Stimulated activated CD4-positive, alpha-beta T cell treated with anti-CD3 and anti-CD28 coated beads, Interleukin-4, amount 100 ng/mL, for 24 hours (primary cell): ENCODE measurements at places on chromosomes 13 and 19.
A peak's percentile ranks its signal among the peaks of the same experiment; 100 is the strongest.

GRCh38 chr19:54435551-54436016, 13.4 kb upstream of the LENG8 start:
- DNase-seq: no peak

- DNase-seq: no peak
Measured at GRCh38 chr13:105904034-105904742, 631.3 kb downstream of the EFNB2 start.

- no peak for DNase-seq
Measured at GRCh38 chr13:51152701-51153100, 41.6 kb upstream of the C13orf42 start.

- no peak for DNase-seq
Measured at GRCh38 chr19:47370045-47370611, 21.0 kb downstream of the DHX34 start.

- DNase-seq: no peak
Measured at GRCh38 chr19:33350538-33351309, 22.8 kb upstream of the CEBPG start.

DNA sequence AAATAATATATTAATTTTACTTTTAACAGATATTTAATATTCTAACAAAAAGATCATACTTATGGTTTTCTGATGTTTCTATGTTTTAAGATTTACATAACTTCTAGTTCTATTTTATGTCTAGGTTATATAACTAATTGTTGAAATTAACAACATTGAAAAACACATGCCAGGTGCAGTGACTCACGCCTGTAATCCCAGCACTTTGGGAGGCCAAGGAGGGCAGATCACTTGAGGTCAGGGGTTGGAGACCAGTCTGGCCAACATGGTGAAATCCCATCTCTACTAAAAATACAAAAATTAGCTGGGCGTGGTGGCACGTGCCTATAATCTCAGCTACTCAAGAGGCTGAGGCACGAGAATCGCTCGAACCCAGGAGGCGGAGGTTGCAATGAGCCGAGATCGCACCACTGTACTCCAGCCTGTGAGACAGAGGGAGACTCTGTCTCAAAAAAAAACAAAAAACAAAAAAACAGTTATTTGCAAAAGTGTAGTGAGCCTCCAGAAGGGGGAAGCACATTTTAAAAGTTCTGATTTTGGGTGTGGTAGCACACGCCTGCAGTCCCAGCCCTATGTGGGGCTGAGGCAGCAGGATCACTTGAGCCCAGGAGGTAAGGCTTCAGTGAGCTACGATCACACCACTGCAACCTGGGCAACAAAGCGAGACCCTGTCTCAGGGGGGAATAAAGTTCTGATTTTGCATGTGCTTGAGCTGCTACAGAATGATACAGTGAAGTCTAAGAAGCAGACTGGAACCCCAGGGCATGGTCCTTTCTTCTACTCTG, 18.7 kb downstream of the MIPEP start:
- DNase-seq: no peak

GRCh38 chr13:80572923-80573316, 232.0 kb upstream of the SPRY2 start:
- DNase-seq: no peak

GRCh38 chr19:10427169-10427568, 6.8 kb downstream of the PDE4A start:
- DNase-seq: no peak

DNA sequence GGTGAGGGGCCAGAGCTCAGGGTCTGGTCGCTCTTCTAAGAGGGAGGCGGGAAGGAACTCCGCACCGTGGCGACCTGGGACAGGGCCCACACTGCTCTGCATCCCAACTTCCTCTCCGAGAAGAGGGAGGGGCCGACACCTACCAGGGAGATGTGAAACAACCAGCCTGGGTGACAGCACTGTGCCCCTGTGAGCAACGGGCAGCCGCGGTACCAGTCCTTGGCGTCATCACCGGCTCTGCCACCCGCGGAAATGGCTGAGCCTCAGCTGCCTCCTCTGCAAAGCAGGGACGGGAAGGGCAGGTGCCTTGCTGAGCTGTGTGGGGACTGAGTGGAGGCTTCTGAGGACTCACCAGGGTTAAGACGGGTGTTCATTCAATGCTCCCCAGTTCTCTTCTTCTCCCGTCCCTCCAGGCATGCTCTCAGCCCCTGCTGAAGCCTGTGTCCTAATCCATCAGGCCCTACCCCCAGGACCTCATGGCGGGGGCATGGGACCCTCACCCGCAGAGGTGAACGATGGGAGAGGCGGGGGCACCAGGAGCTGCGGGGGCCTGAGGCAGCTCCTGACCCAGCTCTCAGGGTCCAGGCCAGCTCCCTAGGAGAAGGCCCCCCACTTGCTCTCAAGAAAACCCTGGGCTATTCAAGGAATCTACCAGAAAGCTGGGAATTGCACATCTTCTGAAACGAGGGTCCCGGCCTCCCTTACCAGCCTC, 9.3 kb downstream of the ZNF787 start:
- DNase-seq: peak; percentile 34

GRCh38 chr19:32053376-32053775, 292.0 kb upstream of the ZNF507 start:
- DNase-seq: no peak

DNA sequence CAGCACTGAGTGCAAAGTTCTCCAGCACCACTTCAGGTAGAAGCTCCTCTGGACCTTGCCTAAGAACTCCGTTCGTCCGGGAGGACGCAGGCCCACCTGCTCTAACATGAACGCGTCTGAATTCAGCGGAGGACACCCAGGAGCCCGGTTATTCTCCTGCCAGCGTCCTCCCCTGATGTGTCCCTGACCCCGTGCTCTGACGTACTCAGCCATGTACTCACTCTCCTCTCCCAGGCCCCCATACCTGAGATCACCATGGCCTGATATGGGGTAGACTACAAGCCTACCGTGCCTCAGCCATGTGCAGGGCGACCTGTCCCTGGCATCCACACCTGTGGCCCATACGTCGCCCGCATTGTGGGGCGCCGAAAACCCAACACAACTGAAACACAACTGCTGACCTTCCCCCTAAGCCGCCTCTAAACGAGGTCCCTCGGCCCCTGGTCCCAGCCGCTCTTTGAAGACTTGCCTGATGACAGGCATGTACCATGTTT, 744 bp upstream of the ZNF584 start:
- no peak for DNase-seq

- DNase-seq: no peak
Measured at GRCh38 chr13:66853564-66853963, 376.6 kb downstream of the PCDH9 start.

DNA sequence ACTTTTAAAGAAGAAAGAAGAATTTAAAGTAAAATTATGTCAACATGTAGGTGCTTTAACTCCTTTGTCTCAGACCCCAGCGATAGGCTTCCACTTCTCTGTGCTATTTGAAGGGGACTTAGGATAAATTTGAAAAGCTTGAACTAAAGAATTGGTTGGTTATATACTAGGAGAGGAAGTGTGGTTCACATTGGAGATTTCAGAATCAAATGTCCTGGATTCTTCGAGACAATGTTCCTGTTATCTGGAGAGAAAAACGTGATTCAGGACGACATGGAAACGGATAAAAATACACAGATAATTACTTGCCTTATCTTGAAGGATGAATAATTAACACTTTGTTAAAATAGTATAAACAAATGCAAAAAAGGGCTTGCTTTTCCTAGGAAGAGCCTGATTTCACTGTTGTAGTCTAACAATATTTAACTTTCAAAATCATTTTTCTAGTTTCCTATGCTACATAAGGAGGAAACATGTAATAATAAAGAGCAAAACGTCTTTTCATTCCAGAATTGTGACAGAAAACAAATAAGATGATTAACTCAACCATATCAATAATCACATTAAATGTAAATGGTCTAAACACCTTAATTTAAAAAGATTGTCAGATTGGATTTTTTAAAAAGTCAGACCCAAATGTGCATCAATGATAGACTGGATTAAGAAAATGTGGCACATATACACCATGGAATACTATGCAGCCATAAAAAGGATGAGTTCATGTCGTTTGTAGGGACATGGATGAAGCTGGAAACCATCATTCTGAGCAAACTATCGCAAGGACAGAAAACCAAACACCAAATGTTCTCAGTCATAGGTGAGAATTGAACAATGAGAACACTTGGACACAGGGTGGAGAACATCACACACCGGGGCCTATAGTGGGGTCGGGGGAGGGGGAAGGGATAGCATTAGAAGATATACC, 724 bp upstream of the ZNF780A start:
- no peak for DNase-seq

- no peak for DNase-seq
Measured at GRCh38 chr13:96011291-96011872, 41.8 kb downstream of the UGGT2 start.

DNA sequence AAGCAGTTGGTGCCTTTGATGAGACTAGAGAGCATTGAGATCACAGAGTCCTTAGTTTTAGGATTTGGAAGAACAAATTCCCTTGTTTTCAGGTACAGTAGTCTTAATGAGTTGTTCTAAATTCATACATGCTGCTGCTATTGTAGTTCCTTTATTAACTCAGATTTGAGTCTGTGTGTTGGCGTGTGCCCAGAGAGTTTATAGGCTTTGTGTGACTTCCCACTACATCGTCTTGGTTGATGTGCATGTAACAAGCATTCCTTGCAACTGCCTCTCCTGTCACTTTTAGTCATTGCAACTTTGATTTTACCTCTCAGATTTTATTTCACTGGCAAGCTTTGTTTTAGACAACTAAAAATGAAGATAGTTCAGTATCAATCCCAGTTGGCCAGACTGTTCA, 135.5 kb downstream of the ZAR1L start:
- no peak for DNase-seq

- DNase-seq: no peak
Measured at GRCh38 chr13:84843368-84843767, 955.9 kb downstream of the SLITRK6 start.

DNA sequence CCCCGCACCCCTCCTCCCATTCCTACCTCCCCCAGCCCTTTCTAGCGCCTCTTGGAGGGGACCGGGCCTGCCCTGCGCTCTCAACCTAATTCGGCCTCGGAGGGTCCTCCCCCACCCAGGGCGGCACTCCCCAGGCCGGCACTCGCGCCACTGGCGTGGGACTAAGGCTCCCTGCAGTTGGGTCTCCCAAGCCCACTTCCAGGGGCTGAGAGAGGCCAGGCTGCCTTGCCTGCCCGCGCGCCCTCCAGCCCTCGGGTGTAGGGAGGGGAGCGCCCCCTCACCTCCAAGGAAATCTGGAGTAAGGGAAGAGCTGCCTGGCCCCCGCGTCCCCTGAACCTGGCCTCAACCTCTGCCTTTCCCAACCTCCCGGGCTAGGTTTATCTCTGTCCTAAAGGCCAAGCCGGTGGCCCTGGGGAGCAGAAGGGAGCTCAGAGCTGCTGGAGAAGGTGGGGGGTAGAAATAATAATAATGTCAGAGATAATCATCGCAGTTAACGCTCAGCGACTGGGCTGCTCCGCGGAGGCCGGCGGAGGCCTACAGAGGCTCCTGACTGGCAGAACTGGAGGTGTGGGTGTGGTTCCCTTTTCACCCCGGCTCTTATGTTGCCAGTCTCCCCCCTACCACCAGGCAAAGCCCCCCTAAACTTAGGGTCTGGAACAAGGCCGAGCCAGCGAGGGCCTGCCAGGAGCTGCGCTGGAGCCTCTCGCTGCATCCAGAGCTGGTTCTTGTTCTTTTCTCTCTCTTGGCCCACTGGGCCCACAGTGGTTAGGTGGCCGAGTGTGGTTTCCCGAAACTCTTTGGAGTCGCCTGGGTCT, 9.6 kb downstream of the ZIC2 start:
- DNase-seq: no peak

DNA sequence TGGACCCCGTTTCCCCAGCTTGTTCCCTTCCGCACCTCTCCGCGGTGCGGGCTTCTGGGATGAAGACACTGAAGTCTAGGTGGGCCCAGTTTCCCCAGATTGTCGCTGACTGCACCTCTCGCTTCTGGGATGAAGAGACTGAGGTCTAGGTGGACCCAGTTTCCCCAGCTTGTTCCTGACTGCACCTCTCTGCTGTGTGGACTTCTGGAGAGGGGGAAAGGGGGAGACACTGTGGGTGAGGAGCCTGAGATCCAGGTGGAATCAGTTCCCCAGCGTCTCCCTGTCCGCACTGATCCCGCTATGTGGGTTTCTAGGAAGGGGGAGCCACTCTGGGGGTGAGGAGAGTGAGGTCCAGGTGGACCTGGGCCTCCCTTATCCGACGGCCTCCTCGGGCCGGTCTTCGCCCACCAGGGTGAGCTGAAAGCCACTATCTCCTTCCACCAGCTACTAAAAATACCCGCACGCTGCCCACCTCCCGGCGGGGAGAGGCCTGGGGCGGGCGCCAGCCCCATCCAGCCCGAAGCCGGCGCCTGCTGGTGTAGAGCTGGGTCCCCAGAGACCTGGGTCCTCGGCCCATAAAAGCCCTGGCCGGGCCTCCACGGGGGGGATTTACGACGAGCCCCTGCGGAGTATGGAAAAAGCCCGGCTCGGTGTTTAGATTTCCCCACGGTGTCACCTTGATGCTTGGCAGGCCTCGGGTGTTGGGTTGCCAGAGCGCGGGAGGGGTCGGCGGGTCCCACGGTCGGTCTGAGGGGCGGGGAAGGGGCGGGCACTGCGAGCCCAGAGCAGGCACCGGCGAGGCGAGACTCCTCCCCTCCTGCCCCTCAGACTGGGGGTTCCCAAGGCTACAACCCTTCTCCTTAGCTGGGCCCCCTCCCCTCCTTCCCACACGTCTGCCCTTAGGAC, 10.6 kb downstream of the FUT6 start:
- peak; percentile 19 for DNase-seq

GRCh38 chr13:91567485-91568207, 169.2 kb downstream of the GPC5 start:
- no peak for DNase-seq

DNA sequence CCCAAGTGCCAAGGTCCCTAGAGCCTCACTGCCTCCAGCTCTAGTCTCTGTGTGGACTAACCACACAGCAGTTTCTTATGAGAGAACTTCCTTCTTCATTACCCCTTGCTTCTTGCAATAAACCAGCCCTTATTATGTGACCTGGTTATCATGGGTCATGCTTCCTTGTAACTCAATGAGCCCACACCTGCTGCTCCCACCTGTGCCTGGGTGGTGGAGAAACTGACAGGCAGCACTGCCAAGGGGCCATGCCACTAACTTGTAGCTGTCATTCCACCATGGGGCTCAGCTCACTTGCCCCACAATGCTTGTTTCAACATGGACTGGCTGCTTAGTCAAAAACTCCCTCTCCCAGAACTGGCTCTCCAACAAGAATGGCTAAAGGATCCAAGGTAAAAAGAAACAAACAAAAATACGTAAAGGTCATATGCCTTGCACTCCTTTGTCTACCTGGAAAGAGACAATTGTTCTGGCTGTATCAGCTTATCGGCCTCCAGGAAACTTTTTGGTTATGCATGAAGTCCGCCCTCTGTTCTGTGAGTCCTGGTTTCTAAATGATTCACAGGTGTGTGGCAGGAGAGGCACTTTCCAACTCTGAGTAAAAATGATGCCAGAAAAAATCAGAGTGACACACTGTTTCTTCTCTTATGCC, 446.4 kb downstream of the COG6 start:
- DNase-seq: peak; percentile 55

- no peak for DNase-seq
Measured at GRCh38 chr13:41241626-41242025, 21.8 kb downstream of the MTRF1 start.
